Heart left ventricle (tissue), 16 donors: ENCODE measurements at places on chromosomes 2 and 18.
A peak's percentile ranks its signal among the peaks of the same experiment; 100 is the strongest.

DNA sequence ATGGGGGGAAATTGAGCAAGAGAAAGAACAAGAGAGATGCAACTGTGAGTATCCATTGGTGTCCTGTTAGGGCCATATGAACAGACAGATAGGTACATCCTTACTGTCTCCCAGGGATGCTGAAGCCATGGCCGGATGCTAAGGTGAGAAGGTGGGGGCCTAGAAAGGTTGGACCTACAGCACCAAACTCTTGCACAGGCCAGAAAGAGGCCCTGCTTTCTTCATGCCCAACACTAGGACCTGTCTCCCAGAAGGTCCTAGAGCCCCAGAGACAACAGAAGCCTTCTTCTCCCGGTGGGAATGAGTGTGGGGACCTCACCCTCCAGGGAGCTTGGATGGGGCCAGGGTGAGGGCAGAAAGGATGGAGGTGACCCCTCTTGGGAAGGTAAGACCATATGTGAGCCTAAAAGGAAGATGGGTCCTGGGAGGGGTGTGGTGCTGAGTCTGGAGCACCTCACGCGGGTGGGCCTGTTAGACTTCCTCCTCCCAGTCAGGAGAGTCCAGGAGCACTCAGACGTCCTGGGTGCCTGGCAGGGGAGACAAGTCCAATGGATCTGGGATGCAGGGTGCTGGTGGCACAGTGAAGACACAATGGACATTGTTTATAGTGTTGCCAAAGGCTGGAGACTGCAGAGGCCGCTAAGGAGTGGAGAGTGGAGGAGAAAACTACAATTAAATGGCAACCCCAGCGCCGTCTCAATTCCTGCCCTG is 265.3 kb downstream of the CYP26B1 start:
- no peaks in the 10 kb centered on the region for H3K36me3 ChIP-seq
- H3K27me3 ChIP-seq = no peaks in the 10 kb centered on the region
- H3K4me1 ChIP-seq = peaks cover 35% of the 10 kb centered on the region
- peak overlapping the region; percentile 52 for H3K27ac ChIP-seq
- H3K4me3 ChIP-seq = no peak overlapping the region

- DNase-seq = no peak
- no peaks in the 10 kb centered on the region for H3K4me1 ChIP-seq
- no peaks in the 10 kb centered on the region for H3K36me3 ChIP-seq
- H3K27ac ChIP-seq = no peak overlapping the region
- no peak overlapping the region for H3K4me3 ChIP-seq
Observed at GRCh38 chr2:187469538-187469937, 21.5 kb upstream of the CALCRL start.

GRCh38 chr2:160666154-160667060 is 172.8 kb upstream of the RBMS1 start:
- H3K27me3 ChIP-seq = no peaks in the 10 kb centered on the region
- DNase-seq = no peak
- no peaks in the 10 kb centered on the region for H3K36me3 ChIP-seq

DNA sequence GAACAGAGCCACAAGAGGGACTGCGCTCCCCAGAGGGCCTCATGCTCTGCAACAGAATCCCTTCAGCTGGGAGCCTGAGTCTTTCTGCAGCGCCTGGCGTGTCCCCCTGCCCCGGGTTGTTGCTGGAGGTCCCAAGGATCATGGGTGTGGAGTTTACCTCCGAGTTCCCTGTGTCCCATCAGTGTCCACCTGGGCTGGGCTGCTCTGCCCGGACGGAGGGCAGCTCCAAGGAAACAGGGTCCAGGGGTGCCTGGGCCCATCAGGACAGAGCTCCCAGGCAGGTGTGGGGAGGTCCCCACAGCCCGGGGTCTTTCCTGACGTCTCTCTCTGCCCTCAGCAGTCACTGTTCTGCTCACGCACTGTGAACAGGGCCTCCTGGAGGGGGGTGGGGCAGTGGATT is 63.5 kb downstream of the EMILIN2 start:
- no peaks in the 10 kb centered on the region for H3K27me3 ChIP-seq
- H3K4me1 ChIP-seq = peaks cover 28% of the 10 kb centered on the region
- H3K27ac ChIP-seq = no peak overlapping the region
- no peaks in the 10 kb centered on the region for H3K36me3 ChIP-seq
- H3K4me3 ChIP-seq = no peak overlapping the region

DNA sequence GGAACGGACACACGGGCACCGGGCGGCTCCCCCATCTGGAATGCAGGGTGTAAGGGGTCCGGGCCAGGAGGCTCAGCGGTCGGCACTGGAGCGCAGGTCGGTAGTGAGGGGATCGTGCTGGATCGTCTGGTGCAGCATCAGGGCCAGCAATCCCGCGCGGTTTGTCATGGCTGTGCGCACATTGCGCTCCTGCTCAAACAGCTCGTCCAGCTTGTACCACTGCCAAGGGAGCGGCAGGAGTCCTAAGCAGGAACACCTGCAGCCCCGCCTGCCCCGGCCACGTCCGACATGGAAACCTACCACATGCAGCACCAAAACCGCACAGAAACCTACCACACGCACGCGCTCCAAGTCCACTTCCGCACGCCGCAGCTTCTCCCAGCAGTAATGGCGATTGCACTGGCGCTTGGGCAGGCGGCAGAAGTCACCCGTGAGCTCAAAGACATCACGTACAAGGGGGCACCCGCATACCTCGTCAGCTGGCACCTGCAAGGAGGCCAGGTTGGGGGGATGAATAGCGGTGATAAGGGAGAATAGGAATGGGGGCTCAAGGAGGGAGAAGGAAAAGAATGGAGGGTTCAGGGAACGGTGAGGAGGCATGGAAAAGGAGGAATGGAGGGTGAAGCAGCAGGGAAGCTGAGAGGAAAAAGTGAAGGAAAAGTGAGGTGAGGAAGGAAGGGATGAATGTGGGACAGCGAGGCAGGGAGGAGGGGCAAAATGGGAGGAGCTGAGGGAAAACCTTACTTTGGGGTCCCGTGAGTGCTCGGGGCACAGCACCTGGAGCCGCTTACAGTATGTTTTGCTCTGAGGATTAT is 1.4 kb upstream of the MBD1 start:
- H3K27ac ChIP-seq = no peak overlapping the region
- DNase-seq = peak; percentile 38
- no peaks in the 10 kb centered on the region for H3K36me3 ChIP-seq
- H3K4me3 ChIP-seq = no peak overlapping the region
